ENCODE measurements at places on chromosomes 2 and 18.

DNA sequence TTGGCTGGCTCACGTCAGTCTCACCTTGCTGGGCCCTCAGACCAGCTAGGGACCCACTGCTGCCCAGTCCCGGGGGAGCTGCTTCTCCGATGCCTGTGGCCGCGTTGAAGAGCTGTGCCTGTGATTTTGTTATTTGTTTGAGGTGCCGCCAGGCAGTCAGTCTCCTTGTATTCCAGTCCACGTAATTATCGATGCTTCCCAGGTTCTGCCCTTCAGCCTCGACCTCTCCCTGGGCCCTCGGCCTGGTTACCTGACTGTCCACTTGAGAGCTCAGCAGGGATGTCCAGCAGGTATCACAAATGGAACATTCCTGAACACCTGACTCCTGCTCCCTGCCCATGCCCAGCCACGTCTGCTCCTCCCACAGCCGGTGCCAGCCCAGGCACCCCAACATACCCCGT lies 195.9 kb upstream of the HS6ST1 start:
- no peak for DNase-seq

GRCh38 chr2:165056564-165056963 lies 101.2 kb upstream of the SLC38A11 start:
- DNase-seq, result no peak

GRCh38 chr2:172278667-172279066 lies 148.7 kb upstream of the ITGA6 start:
- DNase-seq, result no peak

GRCh38 chr2:174516501-174517378 lies 29.9 kb upstream of the GPR155 start:
- no peak for DNase-seq

DNA sequence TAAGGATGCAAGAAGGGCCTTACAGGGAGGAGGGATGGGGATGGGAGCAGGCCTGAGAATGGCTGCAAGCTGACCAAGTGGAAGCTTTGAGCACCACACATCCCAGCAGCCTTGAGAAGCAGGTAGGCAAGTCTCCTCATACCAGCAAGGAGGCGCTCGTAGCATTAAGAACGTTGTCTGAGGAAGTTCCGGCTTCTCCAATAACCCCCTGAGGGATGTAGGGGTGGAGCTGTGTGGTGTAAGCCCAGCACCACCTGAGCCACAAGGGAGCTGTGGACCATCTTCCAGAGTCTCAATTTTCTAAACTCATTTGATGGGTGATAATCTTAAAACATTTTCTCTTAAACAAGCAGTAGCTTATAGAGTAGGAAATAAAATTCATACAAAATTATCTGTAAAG lies 50.6 kb downstream of the ST3GAL5 start:
- no peak for DNase-seq
